ENCODE measurements at places on chromosomes 4 and X. TPM values are rescaled to one million over a fixed set of nuclear protein-coding genes. Genes with fewer than 3 reads are reported as not detected.

Gene MBNL3
- 10.4 TPM for total RNA-seq

Gene CFAP47
- total RNA-seq: 0.44 TPM

Gene HS6ST2
- total RNA-seq: 1.1 TPM

Gene MAGEA12
- total RNA-seq: 4.3 TPM

Gene RAB33A
- 4.1 TPM for total RNA-seq

Gene TLR8
- total RNA-seq: not detected

Gene OCIAD2
- total RNA-seq: 50.0 TPM

Data from endothelial cell (in vitro differentiated cells).